WTC11 (cell line): ENCODE measurements at places on chromosomes 12 and 14.

DNA sequence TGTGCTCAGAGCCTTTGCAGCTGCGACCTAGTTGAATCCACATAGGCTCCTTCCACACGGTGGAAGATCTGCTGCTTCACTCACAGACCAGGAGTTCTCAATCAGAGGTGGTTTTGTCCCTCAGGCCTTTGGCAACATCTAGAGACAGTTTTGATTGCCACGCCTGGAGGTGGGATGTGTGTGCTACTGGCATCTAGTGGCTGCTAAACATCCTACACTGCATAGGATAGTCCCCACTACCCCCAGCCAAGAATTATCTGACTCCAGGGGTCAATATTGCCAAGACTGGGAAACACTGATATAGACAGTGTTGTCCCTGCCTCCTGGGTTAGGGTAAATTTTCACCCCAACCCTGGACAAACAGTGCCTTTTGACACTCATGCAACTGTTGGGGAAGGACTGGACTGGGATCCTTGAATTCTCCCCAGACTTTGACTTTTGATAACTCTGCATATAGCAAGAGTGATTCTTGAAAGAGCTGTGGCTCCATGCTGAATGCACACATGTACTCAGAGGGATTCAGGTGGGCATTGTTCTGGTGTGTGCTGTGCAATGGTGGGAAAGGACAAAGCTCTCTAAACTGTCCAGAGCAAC lies 39.8 kb downstream of the BAZ2A start:
- no peaks in the 10 kb centered on the region for H3K27me3 ChIP-seq
- peak; percentile 35 for DNase-seq
- H3K36me3 ChIP-seq: peaks cover 8% of the 10 kb centered on the region; the same call in 1 of the 2 replicates

DNA sequence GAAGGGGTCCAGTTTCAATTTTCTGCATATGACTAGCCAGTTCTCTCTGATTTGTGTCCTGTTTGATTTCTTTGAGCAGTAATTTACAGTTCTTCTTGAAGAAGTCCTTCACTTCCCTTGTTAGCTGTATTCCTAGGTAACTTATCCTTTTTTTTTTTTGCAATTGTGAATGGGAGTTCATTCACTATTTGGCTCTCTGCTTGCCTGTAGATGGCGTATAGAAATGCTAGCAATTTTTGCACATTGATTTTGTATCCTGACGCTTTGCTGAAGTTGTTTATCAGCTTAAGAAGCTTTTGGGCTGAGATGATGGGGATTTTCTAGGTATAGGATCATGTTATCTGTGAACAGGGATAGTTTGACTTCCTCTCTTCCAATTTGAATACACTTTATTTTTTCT lies 77.6 kb upstream of the NID2 start:
- no peaks in the 10 kb centered on the region for H3K4me1 ChIP-seq
- H3K36me3 ChIP-seq: peaks cover 4% of the 10 kb centered on the region; the same call in 1 of the 2 replicates
- no peak for DNase-seq
- H3K27me3 ChIP-seq: no peaks in the 10 kb centered on the region

DNA sequence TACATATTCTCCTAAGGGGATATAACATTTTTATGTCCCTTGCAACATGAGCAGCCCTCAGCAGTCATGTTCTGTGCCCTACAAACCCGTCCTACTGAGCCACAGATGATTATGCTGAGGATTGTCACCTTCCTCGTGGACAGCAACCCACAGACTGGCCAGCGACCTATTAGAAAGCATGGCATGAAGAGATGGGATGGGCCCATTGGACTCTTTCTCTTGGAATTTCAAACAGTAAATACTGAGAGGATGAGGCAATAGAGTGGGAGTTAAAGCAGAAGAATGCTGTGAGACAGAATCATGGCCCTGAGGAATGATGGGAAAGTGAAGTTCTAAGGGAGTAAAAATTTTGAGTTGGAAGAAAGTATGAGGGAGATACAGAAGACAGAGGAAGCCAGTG lies 149.9 kb upstream of the BTG1 start:
- no peaks in the 10 kb centered on the region for H3K36me3 ChIP-seq
- no peak overlapping the region for H3K4me3 ChIP-seq
- no peak for DNase-seq
- H3K27ac ChIP-seq: no peak overlapping the region
- H3K4me1 ChIP-seq: 0 out of 2 replicates have a peak, but pooled peaks cover 2% of the 10 kb centered on the region

GRCh38 chr12:111685811-111686573 lies at the start of the genes ACAD10 and BRAP:
ACAD10 (plus strand) TSS chr12:111686053; CDS start chr12:111692710, 6,657 bp downstream.
BRAP (minus strand) TSS chr12:111685956; CDS start chr12:111685792, 164 bp downstream.
- H3K27ac ChIP-seq: peak within 1 kb of the TSS; percentile 95
- peaks cover 23% of the 10 kb centered on the region for H3K36me3 ChIP-seq
- no peaks in the 10 kb centered on the region; the same call in 1 of the 2 replicates for H3K27me3 ChIP-seq
- peak within 1 kb of the TSS; percentile 99 for H3K4me3 ChIP-seq
- peaks cover 26% of the 10 kb centered on the region for H3K4me1 ChIP-seq

DNA sequence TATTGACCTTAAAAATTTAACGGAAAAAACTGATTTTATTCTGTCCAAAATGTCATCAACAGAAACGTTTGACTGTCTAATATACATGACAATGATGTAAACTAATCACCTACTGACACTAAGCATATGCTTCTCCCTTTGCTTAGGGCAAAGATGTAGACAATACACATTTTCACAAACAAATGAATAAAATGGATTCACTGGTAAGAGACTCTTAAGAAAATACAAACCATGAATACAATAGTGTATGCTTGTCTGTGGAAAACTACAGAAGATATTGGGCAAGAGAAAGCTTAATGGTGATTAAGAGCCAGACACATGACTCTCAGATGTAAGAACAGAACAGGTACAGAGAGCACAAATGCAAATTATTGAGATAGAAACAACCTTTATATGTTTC lies 1248.7 kb downstream of the FSCB start:
- no peak for DNase-seq
- peaks cover 7% of the 10 kb centered on the region for H3K4me1 ChIP-seq
- H3K4me3 ChIP-seq: no peak overlapping the region
- H3K27ac ChIP-seq: no peak overlapping the region

GRCh38 chr14:49240383-49240782 lies 345.8 kb downstream of the RPS29 start:
- H3K27ac ChIP-seq: no peak overlapping the region
- peaks cover 46% of the 10 kb centered on the region for H3K36me3 ChIP-seq
- DNase-seq: no peak
- H3K27me3 ChIP-seq: peaks cover 4% of the 10 kb centered on the region; the same call in 1 of the 2 replicates

DNA sequence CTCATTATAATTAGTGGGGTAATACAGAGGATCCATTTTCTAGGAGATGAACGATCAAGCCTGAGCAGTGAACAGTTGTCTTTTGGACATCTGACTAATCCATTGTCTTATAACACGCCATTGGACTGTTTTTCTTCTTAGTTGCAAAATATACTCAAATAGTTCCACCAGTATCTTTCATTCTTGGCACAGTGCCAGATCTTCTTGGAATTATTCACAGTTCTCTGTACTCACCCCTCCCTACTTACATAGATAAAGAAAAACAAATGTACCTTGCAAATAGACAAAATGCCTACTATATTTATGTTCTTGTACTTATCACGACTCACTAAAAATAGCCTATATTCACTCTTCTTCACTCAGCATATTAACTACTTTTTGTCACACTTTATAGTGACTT lies 3.8 kb downstream of the CBLN3 start:
- no peak overlapping the region for H3K27ac ChIP-seq
- peaks cover 19% of the 10 kb centered on the region for H3K4me1 ChIP-seq
- DNase-seq: no peak
- no peak overlapping the region for H3K4me3 ChIP-seq
- no peaks in the 10 kb centered on the region for H3K36me3 ChIP-seq

DNA sequence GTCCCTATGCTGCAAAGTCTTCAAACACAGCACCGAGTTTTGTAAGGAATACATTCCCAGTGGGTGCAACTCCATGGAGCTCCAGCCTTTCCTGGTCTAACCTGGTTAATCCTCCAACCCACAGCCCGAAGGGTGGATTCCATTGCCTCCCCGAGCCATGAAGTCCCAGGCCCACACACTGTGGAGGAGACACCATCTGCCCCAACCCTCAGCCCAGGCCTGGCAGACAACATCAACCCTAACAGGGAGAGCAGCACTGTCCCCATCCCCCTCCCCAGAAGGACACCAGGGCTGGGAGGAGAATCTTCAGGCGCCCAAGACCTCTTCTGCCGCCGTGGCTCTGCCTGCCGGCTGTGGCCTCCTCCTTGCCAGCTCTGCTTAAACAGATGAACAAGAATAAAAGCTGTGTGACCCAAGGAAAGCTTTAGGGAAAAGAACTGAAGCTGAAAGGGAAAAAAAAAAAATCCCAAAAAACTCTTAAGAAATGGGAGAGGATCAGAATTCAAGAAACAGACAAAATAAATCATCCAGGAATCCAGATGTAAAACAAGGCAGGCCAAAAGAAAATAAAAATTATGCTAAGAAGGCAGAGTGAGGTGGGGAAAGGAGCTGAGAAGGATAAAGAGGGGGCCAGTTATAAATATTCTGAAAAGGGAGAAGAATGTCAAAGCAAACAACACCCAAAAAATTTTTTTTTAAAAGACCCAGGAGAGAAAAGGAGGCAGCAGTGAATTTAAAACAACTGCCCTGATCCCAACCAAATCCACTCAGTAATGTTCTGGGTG lies 16.0 kb upstream of the ZFP36L1 start:
- H3K27me3 ChIP-seq: no peaks in the 10 kb centered on the region
- H3K27ac ChIP-seq: no peak overlapping the region
- peaks cover 39% of the 10 kb centered on the region for H3K4me1 ChIP-seq
- no peak overlapping the region for H3K4me3 ChIP-seq
- no peak for DNase-seq

- H3K36me3 ChIP-seq: no peaks in the 10 kb centered on the region
- H3K4me1 ChIP-seq: peaks cover 19% of the 10 kb centered on the region
- DNase-seq: no peak
- no peak overlapping the region for H3K27ac ChIP-seq
These were observed 161.5 kb downstream of the NUAK1 start for GRCh38 chr12:105977236-105977635.

DNA sequence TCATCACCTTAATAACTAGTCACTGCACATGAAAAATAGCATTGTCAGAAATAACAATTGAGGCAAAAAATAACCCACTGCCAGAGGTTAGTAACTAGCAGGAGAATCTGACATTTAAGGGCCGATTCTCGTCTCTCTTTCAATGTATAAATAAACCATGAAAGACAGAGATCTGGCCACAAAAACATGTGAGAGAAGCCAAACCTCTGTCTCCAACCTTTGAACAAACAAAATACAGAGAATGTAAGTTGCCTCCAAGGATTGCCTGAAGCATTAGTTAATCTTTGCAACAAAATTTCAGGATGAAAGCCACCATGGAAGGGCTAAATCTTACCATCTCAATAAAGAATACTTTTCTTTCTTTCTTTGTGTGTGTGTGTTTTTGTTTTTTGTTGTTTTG lies 257.4 kb upstream of the TMTC1 start:
- H3K27me3 ChIP-seq: no peaks in the 10 kb centered on the region
- H3K36me3 ChIP-seq: no peaks in the 10 kb centered on the region
- no peak overlapping the region for H3K4me3 ChIP-seq
- H3K27ac ChIP-seq: no peak overlapping the region
- DNase-seq: no peak
- H3K4me1 ChIP-seq: peaks cover 16% of the 10 kb centered on the region

DNA sequence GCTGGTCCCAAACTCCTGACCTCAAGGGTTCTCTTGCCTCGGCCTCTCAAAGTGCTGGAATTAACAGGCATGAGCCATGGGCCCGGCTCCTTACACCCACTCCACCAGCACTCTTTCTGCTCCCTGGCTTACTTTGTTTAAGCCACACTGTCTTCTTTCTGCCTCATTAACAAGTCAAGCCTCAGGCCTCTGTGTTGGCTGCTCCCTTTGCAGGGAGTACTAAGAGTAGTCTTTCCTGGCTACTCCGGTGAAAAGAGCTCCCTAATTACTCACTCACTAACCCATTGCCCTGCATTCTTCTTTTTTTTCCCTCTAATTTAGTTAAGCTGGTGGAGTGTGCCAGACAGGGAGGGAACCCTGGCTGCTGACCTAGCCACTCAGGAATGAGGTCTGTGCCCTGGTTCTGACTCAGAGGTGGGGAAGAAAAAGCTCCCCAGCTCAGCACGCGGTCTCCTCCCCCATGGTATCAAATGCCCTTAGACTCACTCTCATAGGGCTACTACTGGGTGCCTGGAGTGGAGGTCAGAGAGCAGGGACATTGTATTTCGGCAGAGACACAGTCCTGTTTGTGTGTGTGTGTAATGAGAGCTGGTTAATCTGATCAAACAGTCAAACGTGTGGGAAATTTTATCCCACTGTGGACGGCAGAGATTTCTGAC lies 19.8 kb downstream of the GALNT6 start:
- H3K27ac ChIP-seq: peak overlapping the region; percentile 93
- H3K27me3 ChIP-seq: no peaks in the 10 kb centered on the region
- H3K4me3 ChIP-seq: no peak overlapping the region
- DNase-seq: peak; percentile 29
- peaks cover 28% of the 10 kb centered on the region for H3K4me1 ChIP-seq

DNA sequence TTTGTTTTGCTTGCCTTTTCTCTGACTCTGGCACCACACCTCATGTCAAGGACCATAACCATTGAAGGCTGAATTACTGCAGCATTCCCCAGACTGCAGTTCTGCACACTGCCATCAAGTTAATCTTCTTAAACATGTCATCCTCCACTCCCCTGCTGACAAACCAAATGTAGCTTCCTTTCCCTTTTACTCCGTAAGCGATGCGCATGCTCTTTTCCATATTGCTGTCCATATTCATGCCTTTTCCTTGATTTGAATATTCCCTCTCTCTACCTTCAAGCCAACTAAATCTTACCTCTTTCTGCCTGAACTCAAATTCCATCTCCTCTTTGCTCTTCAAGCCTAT lies 13.6 kb downstream of the GPX2 start:
- peaks cover 35% of the 10 kb centered on the region for H3K36me3 ChIP-seq
- DNase-seq: no peak
- H3K4me1 ChIP-seq: no peaks in the 10 kb centered on the region
- H3K4me3 ChIP-seq: no peak overlapping the region
- H3K27ac ChIP-seq: no peak overlapping the region

DNA sequence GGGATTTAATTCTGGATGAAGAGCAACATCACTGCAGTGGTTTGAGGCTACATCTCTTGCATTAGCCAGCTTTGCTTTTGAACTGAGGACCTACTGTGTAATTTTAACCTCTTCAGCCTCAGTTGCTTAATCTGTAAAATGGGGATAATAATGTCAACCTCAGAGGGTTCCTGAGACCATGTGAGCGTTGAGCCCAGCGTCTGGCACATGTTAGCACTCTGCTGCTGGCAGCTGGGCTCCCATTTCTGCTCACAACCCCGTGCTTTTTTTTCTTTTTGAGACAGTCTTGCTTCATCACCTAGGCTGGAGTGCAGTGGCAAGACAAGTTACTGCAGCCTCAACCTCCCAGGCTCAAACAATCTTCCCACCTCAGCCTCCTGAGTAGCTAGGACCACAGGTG lies 31.6 kb downstream of the TESC start:
- H3K27me3 ChIP-seq: no peaks in the 10 kb centered on the region
- no peak overlapping the region for H3K27ac ChIP-seq
- no peaks in the 10 kb centered on the region for H3K36me3 ChIP-seq
- DNase-seq: no peak
- no peak overlapping the region for H3K4me3 ChIP-seq

DNA sequence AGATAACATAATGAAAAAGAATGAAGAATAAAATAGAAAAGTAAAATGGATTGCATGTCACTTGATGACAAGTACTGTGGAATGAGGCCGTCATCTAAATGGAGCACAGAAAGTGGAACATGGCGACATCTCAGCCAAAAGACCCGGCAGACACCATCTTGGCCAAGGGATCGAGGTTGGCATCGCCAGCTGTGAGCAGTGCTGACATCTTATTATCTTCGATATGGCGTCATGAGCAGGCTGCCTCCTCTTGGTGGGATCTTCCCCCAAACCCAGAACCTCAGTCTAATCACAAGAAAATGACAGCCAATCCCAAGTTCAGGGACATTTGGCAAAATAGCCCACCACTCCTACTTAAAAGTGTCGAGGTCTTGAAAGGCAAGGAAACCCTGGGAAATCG lies 15.1 kb downstream of the SERPINA5 start:
- H3K4me1 ChIP-seq: peaks cover 13% of the 10 kb centered on the region
- H3K36me3 ChIP-seq: no peaks in the 10 kb centered on the region; the same call in 1 of the 2 replicates
- H3K27ac ChIP-seq: no peak overlapping the region

GRCh38 chr12:67651132-67651695 lies 2.7 kb downstream of the DYRK2 start:
- peak overlapping the region; percentile 97 for H3K4me3 ChIP-seq
- peaks cover 51% of the 10 kb centered on the region for H3K4me1 ChIP-seq
- no peaks in the 10 kb centered on the region for H3K27me3 ChIP-seq
